ENCODE measurements at places on chromosomes 12 and 14. TPM values are rescaled to one million over a fixed set of nuclear protein-coding genes. Genes with fewer than 3 reads are reported as not detected.

GRCh38 chr12:32118806-32119205 is 12.2 kb downstream of the BICD1 start:
- no peak for DNase-seq

GRCh38 chr14:42222924-42223471 is 616.3 kb downstream of the LRFN5 start:
- no peak for DNase-seq

DNA sequence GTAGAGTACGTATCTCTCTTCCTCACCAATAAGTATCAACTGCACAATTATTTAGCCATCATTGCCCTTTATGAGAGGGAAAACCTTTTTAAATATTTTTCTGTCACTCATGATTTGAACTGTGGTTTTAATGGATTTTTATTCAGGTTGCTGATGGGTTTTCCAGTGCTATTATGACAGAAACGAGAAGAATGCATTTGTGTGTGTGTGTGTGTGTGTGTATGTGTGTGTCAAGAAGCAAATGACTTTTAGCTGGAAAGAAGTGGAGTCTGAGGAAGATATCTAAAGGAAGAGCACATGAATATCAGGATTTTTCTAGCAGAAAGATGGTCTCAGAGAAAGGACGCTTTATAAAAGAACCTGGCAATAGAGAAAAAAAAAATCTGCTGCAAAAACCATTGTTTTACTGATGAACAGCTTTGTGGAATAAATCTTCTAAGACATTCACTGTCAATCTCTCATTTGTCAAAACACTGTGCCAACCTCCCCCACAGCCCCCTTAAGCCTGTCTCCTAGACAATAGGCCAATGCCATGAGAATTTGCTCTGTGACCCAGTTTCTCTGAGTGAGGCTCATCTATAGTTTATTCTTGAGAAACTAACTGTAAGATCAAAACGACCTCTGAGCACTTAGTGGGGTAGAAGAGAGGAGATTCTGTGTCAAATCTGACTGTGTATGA is 417.7 kb downstream of the FLRT2 start:
- no peak for DNase-seq

DNA sequence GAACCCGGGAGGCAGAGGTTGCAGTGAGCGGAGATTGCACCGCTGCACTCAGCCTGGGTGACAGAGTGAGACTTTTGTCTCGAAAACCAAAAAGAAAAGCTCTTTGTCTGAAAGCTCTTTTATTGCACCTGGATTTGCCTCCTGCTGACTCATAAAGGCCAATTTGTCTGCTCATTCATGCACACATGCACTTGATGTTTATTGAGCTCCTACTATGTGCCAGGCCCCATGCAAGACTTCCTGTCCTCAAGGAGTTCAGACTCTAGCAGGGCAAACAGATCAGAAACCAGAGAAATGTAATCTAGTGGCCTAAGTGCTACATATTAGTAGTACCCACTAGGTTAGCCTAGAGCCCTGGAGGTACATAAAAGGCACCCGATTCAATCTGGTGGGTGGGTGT is 16.3 kb upstream of the MLEC start:
- no peak for DNase-seq

DNA sequence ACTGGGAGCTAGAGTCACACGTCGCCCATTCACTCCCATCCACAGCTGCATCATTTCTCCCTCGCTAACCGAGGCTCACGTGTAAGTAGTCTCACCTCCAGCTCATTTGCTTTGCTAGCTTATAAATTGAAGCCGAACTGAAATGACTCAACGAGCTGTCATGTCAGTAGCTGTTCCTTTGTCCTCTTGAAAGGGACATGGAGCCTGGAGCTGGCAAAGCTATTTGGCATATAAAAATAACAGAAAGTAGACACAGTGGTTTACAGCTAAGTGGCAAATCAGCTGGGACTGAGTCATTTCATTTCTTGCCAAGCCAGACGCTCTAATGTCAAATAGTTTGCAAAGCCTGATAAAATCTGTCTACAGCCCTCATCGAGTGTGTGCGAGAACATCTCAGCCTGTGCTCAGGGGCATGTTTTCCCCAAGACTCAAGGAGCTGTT is 114.4 kb upstream of the TMEM233 start:
- DNase-seq = no peak

GRCh38 chr12:480831-481816 is 21.4 kb downstream of the B4GALNT3 start:
- peak; percentile 83 for DNase-seq

DNA sequence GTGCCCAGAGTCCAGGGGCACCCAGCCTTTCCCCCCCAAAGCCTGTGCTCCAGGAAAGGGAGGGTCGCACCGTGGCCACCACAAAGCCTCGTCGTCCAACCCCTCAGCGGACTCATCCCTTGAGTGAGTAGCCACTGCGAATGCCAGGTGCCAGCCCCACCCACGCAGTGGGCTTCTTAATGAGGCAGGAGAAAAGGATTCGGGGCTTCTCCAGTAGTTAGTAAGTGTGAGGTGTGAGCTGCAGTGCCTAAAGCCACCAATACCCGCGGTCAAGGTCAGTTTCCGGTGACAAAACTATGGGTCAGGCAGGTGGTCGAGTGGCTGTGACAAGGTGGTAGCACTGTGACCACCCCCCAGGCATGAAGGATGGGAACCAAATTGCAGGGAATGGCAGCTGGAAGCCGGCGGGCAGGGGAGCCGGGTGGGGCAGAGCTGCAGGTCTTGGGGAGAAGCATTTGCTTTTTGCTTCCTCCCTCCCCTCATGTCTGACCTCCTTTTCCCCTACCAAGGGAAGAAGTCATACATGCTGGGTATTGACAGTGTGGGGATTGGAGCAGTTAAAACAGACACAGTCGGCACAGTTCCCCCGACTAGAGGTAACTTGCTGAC is 8.0 kb downstream of the RAN start:
- DNase-seq = no peak

VASH1 gene
- total RNA-seq = 14.0 TPM

TRIM9 gene
- total RNA-seq = 0.42 TPM

- DNase-seq = no peak
Observed at GRCh38 chr12:111249018-111249370, 119.9 kb downstream of the PHETA1 start.

- DNase-seq = no peak
Observed at GRCh38 chr14:56817396-56817921, 7.2 kb upstream of the OTX2 start.

DNA sequence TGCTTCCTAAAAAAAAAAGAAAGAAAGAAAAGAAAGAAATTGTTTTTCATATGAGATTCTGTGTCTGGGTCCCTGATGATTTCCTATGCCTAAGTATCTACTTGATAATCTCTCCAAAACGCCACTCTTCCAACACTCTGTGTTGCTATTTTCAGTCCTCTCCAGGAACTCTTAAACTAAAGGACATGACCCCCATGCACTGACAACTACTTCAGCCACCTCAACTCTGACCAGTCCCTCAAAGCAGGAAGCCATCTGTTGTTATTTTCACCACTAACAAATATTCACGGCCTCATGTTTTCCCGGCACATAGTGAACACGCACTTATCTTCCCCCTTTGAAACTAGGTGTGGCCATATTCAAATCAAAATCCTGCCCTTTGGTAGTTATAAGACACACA is 259.3 kb downstream of the PPFIA2 start:
- no peak for DNase-seq

- no peak for DNase-seq
Observed at GRCh38 chr12:19190292-19191031, 60.9 kb downstream of the PLEKHA5 start.

DNA sequence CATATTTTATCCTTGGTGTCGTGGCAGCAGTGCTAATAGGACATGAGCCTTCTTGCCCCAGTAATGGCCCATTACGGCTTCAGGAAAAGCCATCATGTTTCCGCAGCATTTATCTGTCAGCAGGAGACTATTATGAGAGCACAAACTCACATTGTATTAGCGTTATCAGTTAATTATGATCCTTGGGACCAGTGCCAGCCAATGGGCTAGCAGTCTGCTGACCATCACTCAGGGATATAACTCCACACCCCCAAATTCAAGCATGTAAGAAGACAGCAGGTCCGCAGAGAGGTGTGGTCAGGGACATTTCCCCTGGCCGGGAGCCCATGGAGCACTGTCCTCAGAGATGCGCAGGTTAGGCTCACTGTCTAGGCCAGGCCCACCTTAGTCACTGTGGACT is 4.9 kb upstream of the ESRRB start:
- DNase-seq = no peak

DNA sequence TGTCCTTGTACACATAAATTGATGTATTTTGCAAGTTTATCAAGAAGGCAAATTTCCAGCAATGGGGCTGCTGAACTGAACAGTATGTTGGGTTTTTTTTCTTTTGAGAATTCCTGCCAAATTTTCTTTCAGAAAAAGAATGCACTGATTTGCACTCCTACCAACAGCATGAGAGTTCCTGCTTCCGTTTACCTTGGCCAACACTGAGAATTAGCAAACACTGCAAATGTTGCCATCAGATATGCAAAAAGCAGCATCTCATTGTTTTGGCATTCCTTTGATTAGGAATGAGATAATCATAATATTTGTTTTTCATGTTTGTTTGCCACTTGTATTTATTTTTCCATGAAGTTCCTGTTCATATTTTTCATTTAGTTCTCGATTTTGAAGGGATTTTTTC is 82.4 kb downstream of the RTN1 start:
- no peak for DNase-seq

DNA sequence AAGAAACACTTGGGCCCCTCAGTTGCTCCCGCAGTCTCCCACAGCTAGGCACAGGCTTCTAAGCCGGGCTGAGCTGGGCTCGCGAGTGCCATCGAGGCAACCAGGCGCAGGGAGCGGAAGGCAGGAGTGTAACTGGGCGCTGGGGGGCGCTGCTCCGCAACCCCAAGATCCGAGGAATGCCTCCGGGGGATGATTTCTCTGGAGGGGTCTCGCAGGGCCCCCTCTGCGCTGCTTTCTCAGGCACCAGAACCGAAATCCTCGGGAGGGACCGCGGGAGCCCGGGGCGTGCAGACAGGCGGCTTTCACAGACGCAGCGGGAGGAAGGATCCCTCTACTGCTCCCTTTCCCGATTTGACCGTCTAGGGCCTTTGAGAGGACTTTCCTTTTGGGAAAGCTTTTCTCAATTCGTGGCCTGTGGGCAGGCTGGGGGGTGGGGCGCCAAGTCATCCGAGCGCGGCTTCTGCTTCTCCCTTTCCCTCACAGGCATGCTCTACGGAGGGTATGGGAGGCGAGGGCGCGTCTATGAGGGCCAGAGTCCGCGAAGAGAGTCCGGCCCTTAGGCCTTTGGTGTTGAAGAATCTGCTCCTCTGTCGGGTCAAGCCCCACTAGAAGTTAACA is 4.3 kb upstream of the NKX2-1 start:
- no peak for DNase-seq

DNA sequence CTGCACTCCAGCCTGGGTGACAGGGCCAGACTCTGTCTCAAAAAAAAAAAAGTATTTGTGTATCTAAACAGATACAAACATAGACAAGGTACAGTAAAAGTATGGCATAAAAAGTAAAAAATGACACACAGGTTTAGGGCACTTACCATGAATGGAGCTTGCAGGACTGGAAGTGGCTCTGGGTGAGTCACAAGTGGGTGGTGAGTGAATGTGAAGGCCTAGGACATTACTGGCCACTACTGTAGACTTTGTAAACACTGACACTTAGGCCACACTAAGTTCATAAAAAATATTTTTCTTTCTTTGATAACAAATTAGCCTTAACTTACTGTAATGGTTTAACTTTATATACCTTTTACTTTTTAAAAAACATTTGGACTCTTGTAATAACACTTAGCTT is 38.0 kb upstream of the EIF5 start:
- no peak for DNase-seq

TMED10 gene
- total RNA-seq = 266 TPM

- no peak for DNase-seq
Observed at GRCh38 chr12:129594098-129594497, 309.7 kb downstream of the TMEM132D start.

CACNA1C gene
- 201 TPM for total RNA-seq

OSGEP gene
- 15.3 TPM for total RNA-seq

DNA sequence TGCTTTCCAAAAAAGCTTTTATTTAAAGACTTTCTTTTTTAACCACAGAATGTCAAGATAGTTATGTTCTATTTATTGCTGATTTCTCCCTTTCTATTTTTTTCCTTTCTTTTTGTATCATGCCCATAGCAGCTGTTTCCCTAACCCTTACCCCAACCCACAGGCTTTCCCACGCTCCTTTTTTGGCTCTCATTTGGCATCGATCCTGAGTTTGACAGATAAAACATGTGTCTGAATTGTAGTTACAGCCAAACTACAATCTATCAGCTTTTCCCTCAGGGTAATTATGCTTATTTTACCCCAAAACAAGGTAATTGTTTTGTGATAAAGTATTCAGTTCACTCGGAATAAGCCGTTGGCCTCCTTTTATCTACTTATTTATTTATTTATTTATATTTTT is 46.7 kb downstream of the PDE3A start:
- DNase-seq = no peak

DEPDC4 gene
- 0.40 TPM for total RNA-seq

MYO1H gene
- total RNA-seq = 0.52 TPM

DNA sequence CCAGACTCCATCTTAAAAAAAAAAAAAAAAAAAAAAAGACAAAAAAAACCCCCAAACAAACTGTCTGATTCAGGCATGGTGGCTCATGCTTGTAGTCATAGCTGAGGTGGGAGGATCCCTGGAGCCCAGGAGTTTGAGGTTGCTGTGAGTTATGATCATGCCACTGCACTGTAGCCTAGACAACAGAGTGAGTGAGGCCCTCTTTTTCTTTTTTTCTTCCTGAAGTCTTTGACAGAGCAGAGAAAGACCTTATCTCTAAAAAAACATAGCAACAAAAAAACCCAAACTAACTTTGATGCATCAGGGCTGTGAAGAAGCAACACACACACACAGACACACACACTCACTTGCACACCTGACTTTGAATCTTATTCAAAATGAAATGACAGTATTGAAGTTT is 7.7 kb upstream of the AMN1 start:
- no peak for DNase-seq
